ENCODE measurements at places on chromosomes 1 and 21. TPM values are rescaled to one million over a fixed set of nuclear protein-coding genes. Genes with fewer than 3 reads are reported as not detected.

The NBPF10 gene
- total RNA-seq: 1.1 TPM

The CDK18 gene
- 0.16 TPM for total RNA-seq

The NEK7 gene
- 24.6 TPM for total RNA-seq

The ADCY10 gene
- 0.62 TPM for total RNA-seq

The CXADR gene
- total RNA-seq: 372 TPM

The UBE2U gene
- total RNA-seq: not detected

The GALE gene
- 20.0 TPM for total RNA-seq

The LEMD1 gene
- total RNA-seq: 6.9 TPM

The CNR2 gene
- total RNA-seq: not detected

The TTC22 gene
- total RNA-seq: 0.16 TPM

The SPRR2F gene
- not detected for total RNA-seq

The CENPL gene
- 25.6 TPM for total RNA-seq

The CRTC2 gene
- 2.8 TPM for total RNA-seq

The NTRK1 gene
- total RNA-seq: not detected

The RIMKLA gene
- 22.9 TPM for total RNA-seq

The VANGL2 gene
- 12.5 TPM for total RNA-seq

The PI4KB gene
- 26.4 TPM for total RNA-seq

The CITED4 gene
- total RNA-seq: 0.62 TPM

The RPTN gene
- not detected for total RNA-seq

The CELA2B gene
- not detected for total RNA-seq

The CDA gene
- not detected for total RNA-seq

The SRGAP2C gene
- total RNA-seq: 56.6 TPM

The LRRC71 gene
- total RNA-seq: 0.16 TPM

The SFN gene
- not detected for total RNA-seq

Measured in occipital lobe (tissue), 3 donors.